ENCODE measurements at places on chromosomes 5 and 9.

DNA sequence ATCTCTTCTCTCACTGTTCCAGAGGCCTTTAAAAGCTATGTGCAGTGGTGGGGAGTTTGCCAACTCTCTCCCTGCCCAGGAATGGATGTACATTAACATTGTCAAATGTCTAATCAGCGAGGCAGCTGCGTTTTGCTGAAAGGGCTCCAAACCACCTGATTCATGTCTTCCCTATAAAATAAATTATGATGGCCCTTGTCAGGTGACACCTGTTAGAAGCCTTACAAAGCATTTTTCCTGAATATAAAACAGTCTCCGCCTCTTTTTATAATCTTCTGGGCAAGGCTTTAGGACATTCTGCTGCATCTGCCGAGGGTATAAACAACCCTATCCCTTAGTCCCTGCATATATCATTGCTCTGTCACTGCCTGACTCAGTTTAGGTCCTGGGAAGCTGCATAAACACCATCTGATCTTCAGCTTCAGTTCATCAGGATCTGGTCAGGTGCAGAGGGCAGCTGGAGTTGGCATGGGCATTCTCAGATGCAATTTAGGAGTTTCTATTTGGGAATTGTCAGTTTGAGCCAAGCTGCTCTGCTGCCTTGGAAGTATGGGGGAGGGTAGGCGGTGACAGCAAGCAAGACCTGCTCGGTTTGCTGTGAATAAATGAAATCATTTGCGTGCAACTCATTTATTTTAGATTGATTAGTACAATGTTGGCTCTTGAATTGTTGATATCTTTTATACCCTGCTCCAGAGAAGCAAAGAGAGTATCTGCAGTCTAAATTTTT lies 103.5 kb downstream of the ACER2 start:
- peak; percentile 56 for DNase-seq

GRCh38 chr5:14727428-14727865 lies 62.9 kb downstream of the OTULIN start:
- DNase-seq = peak; percentile 71

DNA sequence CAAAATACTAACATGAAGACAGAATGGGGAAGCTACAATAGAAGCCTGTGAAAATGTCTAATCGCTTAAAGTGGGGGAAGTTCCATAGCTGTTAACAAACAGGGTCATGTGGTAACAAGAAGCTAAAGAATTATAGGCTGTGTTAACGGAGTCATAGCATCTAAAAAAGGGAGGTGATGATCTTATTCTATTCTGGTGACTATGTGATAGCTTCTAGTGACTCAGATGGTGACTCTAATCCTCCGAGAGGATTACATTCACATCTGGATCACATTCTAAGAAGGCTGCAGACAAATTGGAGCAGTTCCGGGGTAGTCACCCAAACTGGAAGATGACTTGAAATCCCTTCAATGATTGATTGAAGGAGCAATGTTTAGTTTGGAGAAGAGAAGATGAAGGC lies 142.1 kb downstream of the LIFR start:
- no peak for DNase-seq

DNA sequence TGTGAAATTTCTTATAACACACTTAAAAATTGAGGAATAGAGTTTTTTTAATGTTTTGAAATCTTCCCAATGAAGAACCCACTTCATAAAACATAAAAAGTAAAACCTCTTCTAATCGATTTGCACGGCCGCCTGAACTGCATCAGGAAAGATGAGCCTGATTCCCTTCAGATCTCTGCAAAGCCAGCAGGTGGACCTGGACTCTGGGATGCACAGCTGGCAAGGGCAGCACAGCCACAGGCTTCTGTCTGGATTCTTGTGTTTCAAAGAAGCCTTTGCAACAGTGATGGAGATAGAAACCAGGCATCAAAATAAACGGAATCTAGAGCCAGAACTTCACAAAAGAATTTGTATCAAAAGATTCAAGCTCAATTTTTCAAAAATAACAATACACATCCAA lies 36.0 kb upstream of the SPATA31C2 start:
- DNase-seq = no peak

- DNase-seq = peak; percentile 56
Observed at GRCh38 chr9:91060520-91061343, 259.1 kb downstream of the SYK start.

DNA sequence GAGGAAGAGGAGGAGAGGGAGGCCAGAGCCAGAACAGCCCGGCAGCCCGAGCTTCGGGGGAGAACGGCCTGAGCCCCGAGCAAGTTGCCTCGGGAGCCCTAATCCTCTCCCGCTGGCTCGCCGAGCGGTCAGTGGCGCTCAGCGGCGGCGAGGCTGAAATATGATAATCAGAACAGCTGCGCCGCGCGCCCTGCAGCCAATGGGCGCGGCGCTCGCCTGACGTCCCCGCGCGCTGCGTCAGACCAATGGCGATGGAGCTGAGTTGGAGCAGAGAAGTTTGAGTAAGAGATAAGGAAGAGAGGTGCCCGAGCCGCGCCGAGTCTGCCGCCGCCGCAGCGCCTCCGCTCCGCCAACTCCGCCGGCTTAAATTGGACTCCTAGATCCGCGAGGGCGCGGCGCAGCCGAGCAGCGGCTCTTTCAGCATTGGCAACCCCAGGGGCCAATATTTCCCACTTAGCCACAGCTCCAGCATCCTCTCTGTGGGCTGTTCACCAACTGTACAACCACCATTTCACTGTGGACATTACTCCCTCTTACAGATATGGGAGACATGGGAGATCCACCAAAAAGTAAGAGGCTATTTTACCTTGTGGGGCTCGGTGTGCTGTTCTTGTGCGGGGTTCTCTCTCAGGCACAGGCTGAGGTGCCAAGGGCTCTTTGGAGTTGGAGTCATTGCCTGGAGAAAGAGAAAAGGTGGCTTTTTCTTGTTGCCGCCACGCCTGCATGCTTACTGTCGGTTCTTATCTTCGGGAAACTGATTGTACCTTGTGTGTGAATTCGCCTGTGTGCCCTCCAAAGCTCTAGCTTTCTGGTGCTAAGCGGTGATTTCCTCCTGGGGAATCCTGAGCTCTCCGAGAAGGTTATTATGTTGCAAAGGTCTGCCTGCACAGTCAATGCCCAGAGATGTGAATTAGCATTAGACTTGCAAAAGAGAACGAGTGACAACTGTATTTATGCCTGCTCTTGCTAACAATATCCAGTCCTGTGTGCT lies at the start of gene ISL1:
ISL1 (plus strand) TSS at position 318 of the 991 bp plus-strand sequence; CDS start at position 542, 224 bp downstream.
- DNase-seq = peak; percentile 95

DNA sequence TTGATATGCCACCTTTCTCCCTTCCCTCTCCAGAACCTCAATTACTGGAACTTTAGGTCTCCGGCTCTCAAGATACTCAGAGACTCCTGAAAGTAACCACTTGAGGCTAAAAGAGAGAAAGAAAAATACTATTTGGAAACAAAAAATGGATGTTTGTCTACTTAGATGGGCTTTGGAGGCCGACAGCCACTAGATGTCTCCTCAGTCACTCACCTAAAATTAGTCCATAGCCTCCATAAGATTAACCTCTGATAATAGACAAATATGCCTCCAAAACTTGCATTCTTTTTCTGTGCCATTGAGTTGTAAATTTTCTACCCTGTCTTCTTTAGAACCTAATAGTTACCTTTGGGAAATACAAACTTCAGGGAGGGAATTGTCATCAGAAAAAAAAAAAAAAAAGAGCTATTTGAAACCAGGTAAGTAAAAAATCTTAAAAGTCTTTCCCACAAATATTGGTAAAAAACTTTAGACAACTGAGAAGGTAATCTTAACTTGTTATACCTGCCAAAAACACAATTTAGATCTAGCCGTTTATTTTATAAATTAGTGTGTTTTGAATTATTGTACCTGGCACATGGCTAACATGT lies 11.2 kb upstream of the PCDH1 start:
- no peak for DNase-seq

DNA sequence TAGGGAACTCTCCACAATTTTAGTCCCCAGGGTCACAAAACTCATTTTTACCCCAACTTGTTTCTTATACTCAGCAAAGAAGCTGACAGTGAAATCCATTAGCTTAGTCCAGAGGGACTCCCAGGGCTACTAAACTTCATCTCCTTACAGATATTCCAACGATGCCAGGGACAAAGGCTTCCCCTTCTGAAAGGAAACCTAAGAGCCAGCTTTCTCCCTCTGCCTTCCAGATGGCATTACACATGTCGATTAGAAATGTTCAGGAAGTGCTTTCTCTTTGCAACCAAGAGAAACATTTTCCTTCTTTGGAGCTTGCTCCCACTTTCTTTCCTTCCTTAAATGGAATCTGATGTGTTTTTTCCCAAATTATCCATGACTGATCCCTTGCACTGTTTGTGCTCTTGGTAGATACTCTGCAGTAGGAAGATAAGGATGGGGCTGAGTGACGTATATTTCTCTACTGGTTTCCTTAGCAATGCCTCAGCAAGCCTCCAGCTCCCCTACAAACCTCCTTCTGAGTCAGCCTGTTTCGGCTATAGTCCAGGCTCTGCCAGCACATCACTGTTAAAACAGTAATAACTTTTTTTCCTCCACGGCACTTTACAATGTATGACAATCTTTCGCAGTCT lies 43.0 kb upstream of the HTR4 start:
- DNase-seq = no peak

GRCh38 chr5:167565189-167565954 lies 726.1 kb upstream of the WWC1 start:
- no peak for DNase-seq

DNA sequence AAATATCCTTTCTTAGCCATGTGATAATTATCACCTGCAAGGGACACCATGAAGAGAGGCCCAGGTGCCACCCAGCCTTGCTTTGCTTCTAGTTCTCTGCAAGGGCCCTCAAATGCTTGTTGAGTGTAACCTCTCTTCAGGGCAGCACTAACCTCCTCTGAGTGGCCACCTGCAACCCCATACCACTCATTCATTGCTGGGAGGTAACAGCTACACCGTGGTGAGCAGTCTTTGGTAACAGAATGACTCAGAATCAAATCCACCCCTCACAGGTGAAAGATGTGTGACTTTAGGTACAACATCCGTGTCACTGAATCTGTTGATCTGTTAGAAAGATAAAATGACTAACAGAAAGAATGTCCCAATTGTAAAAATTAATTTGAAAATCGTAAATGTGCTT lies 365.1 kb upstream of the TRPC7 start:
- no peak for DNase-seq

DNA sequence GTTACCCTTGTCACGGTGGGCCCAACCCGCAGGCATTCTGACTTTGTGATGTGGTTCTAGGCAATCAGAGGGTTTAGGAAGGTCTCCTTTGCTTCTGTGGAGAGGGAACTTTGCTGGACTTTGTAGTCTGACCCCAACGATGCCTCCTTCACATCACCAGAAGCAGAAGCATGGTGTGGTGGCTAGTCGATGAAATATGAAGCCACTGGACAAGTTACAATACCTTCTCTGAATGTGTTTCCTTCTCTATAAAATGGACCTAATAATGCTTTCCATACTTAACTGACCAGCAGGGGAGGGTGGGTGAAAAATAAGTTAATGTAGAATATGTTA lies 607 bp downstream of the SPEF2 start:
- no peak for DNase-seq

GRCh38 chr5:141916522-141916921 lies 7.1 kb upstream of the DELE1 start:
- DNase-seq = no peak

GRCh38 chr9:83981126-83981871 lies 694 bp downstream of the RMI1 start:
- DNase-seq = peak; percentile 60

- peak; percentile 28 for DNase-seq
Observed at GRCh38 chr5:132180134-132180745, 47.4 kb downstream of the P4HA2 start.

- no peak for DNase-seq
Observed at GRCh38 chr5:6711409-6712141, 1.7 kb upstream of the TENT4A start.

DNA sequence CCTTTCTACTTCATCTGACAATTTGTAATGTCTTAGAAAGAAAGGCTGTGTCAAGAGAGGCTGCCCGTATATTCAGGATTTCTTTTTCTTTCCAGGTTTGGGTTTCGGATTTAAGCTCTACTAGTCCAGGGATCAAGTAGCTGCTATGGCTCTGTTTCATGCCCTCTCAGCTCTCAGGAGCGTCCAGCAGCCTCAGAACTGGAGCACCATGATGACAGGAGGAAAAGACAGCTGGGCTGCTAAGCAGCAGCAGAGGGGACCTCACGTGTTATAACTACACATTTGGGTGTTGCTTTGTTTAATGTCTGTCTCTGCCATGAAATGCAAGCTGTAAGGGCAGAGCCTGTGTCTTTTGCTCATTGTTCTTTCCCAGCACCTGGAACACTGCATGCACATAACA lies 28.5 kb downstream of the TBC1D2 start:
- no peak for DNase-seq

DNA sequence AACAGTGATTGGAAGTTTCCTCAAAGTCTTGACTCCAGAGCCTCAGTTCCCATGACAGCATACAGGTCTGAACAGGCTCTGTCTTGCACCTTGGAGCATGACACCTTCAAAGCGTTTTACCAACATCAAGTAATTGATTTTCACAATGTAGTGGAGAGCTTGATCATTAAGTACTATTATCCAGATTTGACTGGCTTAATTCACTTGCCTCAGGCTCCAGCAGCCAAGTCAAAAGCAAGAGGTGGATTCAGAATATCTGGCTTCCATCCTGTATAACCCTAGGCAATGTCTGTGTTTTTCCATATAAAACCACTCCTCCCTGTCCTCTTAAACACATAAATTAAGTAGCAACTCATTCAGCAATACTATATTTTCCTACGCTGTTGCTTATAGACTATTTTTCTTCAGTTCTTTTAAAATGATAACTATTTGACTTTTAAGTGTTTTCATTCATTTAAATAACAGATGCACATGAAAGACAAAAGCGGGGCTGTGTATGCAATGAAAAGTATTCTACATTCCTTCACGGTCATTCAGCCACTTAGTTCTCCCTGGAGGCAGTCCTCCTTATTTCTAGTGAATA lies 150.8 kb upstream of the RANBP3L start:
- DNase-seq = no peak

DNA sequence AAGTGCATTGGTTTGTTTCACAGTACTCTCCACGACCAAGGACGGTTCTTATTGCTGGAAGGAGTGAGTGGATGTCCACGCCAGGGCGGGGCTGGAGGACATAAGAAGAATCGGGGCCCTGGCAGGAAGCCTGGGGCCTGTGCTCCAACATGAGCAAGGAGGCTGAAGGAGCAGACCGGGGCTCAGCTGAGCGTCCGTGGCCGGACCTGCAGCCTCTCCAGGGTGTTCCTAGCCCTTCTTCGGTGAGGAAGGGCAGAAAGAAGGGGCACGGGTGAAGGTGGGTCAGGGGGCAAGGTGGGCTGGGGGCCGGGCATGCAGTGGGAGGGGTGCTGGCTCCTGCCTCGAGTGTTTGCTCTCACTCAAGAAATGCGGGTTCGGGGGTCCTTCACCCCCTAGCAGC lies 18.1 kb downstream of the FAM78A start:
- no peak for DNase-seq

All from COR-L47 (cell line).